ENCODE measurements at places on chromosomes 4 and X.

GRCh38 chrX:113892401-113892800 is 691.5 kb upstream of the HTR2C start:
- DNase-seq, result no peak

DNA sequence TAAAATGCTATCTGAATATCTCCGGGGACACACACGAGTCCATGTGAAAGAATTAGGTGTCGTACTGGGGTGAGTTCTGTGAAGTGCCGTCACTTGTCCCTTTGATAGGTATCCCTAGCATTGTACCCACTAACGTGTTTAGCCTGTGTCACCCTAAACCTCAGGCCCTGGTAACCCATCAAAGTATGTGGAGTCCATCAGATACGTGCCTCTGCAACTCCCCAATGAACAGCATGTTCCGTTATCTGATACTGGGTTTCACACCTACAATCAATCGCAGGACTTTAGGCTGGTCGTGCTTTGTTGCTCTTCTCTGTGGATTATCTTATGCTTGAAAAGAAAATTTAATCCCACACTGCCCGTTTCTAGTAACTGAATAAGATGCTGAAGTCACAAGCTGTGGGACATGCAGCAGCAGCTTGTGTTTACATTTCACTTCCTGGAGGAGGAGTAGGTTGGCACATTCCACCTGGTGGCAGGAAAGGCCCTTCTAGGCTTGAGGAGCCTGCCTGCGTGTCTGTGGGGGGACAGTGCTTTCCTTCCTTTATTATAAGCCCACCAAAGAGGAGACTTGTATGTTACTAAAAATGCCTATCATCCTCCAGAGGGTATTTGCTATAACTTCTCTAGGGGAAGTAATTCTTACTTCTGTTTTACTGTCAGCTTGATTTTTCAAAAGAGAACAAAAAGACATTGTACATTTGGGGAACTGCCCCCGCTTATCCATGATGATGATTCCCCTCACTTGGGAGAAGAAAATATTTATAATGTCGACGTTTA is 127.2 kb downstream of the FNIP2 start:
- DNase-seq, result no peak

GRCh38 chr4:168167714-168168284 is 75.5 kb downstream of the ANXA10 start:
- DNase-seq, result no peak

GRCh38 chr4:25813448-25814106 is 49.2 kb downstream of the SEL1L3 start:
- no peak for DNase-seq

DNA sequence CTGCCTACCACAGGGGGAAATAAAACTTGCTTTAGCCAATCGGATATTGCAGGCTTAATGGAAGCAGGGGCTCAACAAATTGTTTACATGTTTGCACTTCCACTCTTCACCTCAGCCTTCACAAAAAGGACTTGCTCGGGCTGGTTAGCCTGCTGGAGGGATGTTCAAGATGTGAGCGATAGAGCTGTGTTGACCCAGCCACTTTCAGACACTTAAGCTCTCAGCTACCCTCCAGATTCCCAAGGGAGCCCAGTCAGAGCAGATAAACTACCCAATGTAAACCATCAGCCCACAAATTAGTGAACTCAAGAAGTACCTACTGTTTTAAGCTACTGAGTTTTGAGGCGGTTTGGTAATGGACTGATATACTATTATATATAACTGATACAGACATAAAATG is 508.4 kb upstream of the FTHL17 start:
- DNase-seq, result no peak

GRCh38 chr4:155249016-155249566 is 40.7 kb downstream of the NPY2R start:
- DNase-seq, result no peak

GRCh38 chrX:83511208-83511607 is 3.1 kb downstream of the POU3F4 start:
- DNase-seq, result no peak

GRCh38 chrX:40074080-40074958 is 23.4 kb downstream of the BCOR start:
- DNase-seq, result no peak

GRCh38 chr4:42151568-42152506 is 618 bp downstream of the BEND4 start:
- no peak for DNase-seq

DNA sequence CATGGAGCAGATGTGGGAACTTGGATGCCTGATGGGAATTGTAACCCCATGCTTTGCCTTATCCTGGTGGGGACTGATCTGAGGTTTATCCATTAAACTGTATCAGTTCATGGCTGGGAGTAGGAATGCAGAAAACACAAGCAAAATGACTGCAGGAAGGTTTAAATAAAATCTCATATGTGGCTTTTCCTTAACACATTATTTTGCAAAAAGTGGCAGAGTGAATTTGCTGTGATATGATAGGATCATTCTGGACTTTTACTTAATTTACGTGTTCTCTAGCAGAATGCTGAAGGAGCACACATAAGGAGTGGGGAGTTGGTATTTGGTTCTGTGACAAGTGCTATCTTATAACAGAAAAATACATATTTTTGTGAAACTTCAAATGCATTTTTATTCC is 34.8 kb downstream of the REPS2 start:
- DNase-seq, result no peak

DNA sequence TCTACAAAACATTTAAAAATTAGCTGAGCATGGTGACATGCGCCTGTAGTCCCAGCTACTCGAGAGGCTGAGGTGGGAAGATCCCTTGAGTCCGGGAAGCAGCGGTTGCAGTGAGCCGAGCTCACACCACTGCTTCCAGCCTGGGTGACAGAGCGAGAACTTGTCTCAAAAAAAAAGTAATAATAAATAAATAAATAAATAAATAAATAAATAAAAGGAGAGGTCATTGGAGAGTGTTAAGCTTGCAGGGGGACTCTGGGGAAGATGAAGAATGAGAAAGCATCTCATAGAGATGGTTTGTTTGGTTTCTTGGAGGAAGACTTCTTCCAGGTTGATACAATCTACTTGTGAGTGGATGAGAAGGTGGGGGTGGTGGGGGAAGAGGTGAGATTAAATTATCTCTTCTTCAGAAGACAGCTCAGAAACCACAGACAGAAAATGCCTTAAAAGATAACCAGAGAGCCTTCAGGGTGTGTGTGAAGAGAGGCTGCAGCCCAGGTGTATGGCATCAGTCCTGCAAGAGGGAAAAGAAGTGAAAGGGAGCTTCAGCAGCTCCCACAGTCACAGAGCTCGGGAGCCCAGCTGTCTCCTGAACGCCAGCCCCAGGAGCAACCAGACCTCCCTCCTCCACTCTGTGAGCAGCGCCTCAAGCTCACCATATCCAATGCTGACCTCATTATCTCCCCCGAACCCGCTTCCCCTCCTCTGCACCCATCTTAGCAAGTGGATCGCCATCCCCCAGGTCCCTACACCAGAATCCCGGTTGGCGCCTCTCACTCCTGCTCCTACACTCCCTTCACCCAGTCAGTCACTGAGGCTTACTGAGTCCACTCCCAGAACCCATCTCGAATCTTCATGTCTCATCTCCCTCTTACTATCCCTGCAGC is 48.2 kb downstream of the RBM47 start:
- no peak for DNase-seq

GRCh38 chr4:55069248-55069647 is 56.1 kb downstream of the KDR start:
- DNase-seq, result no peak

DNA sequence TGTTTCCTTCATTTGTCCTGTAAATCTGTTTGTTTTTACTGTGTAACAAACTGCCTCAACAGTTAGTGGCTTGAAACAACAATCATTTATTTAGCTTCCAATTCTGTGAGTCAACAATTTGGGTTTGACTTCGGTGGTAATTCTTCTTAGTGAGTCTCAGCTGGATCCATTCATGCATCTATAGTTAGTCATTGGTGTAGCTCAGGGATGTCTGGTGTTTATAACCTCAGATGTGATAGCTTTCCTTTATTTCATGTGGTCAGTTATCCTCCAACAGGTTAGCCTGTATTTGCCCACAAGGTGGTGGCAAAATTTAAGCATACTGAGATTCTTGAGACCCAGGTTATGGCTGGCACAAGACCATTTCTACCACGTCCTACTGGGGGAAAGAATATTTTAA is 1267.2 kb downstream of the RAPGEF2 start:
- DNase-seq, result no peak

DNA sequence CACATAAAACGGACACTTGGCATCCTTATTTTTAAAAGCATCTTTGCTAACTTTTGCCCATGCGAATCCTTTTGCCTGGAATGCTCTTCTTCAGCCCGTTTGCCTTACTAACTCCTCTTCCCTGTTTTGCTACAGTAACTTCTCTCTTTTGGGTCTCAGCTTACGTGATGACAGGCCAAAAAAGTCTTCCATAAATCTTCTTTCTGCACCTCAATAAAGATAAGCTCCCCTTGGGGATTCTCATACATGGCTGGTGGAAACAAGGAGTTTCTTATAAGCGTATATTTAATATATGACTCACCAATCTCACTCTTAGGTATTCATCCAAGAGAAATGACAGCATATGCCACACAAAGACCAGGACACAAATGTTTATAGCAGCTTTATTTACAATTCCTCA is 192.7 kb downstream of the RCHY1 start:
- no peak for DNase-seq

- no peak for DNase-seq
These were observed 15.8 kb upstream of the CLTRN start for GRCh38 chrX:15680401-15680800.

DNA sequence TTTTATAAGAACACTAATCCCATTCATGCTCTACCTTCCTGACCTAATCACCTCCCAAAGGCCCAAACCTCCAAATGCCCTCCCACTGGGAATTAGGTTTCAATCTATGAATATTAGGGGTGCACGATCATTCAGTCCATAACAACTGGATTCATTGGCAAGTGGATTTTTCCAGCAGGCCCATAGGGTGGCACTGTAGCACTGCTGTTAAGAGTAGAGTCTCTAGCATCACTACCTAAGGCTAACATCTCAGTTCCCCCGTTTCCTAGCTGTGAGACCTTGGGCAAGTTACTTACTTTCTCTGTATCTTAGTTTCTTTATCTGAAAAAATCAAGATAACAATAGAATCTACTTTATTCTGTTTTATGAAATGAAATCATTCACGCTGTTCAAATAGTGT is 315.8 kb downstream of the STIM2 start:
- no peak for DNase-seq

DNA sequence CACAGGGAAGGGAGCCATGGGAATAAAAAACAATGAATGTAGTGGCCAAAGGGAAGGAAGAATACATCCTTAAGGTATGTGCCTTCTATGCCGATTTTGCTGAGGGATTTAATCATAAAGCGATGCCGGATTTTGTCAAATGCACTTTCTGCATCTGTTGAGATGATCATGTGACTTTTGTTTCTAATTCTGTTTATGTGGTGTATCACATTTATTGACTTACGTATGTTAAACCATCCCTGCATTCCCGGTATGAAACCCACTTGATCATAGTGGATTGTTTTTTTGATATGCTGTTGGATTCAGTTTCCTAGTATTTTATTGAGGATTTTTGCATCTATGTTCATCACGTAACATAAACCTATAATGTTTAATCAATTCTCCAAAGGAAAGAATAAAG is 60.0 kb downstream of the SSX7 start:
- DNase-seq, result no peak

DNA sequence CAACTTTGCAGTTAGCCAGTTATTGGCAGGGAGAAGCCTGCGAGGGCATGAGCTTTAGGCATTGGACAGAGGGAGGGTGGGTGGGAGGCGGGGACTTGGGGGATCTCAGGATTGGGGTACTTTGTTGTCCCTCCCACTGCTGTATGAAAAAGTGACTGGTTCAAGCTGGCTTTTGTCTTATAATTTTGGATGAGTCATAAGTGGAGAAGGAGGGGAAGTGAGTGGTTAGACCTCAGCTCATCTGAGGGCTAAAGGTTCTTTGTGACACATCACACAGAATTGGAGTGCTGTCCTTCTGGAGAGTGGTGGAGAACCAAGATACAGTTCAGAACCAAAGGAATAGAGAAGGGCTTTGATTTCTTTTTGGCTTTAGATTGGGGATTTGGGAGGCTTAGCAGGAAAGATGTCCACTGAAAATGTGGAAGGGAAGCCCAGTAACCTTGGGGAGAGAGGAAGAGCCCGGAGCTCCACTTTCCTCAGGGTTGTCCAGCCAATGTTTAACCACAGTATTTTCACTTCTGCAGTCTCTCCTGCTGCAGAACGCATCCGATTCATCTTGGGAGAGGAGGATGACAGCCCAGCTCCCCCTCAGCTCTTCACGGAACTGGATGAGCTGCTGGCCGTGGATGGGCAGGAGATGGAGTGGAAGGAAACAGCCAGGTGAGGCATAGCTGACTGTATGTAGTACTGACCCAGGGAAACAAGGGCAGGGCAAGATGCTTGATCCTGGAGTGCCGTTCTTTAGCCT is at the start of gene SLC4A4:
TSS of gene SLC4A4 (plus strand) at position 175 of the 748 bp plus-strand sequence.
- no peak for DNase-seq

DNA sequence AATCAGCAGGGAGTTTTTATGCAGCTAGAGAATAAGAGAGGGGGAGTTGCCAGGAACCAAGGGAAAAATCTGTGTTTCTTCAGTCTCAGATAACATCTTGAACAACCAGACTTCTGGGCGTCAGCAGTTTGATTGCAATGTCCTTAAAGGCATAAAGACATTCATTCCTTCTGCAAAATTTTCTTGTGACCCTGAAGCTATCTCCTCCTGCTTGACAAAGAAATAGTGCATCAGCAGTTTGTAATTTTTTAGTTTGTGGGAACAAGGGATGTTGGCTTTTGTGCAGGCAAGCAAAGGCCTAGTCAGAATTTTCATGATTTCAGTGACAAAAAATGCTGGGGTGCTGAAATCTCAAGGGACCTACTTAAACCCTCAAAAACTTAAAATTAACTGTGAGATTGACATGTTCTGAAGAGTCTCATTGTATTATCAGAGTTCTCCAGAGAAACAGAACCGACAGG is 125.8 kb upstream of the UNC5C start:
- DNase-seq, result no peak

GRCh38 chr4:1871471-1872021 is 353 bp downstream of the NSD2 start:
- DNase-seq, result no peak

DNA sequence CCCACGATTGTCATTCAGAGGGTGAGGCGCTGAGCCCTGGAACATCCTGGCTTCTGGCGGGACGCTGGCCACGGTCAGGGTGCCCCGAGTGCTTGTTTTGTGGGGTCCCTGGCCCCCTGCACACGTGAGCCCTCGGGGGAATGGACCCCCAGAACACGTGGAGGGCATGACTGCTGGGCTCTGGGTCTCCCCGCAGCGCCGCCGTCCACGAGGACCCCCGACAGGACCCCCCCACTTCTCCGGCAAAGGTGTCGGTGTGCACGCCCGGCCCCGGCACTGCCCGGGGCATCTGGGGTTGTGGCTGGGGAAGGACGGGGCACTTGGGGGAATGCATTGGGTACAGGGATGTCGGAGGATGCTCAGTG is 13.9 kb upstream of the GTPBP6 start:
- DNase-seq, result no peak

DNA sequence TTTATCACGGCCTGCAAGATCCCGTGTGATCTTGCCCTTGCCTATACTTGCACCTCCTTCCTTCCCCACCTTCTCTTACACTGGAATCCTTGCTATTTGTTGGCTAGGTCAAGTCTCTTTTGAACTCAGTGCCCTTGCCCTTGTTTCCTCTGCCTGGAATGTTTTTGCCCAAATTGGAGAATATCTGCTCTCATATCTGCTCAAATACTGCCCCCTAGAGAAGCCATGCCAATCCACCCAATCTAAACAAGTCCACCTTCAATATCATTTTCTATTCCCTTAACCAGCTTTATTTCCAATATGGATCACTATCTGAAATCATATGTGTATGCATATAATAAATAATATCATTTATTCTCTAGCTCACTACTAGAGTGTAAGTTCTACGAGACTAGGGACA is 1044.2 kb upstream of the FTHL17 start:
- DNase-seq, result no peak

GRCh38 chr4:140158365-140159030 is 4.5 kb upstream of the MAML3 start:
- peak; percentile 80 for DNase-seq
